Cerebellar cortex (tissue), 1 donor: ENCODE measurements at places on chromosomes 3 and 15.

GRCh38 chr3:49867871-49868321 lies 1.8 kb downstream of the CAMKV start:
- DNase-seq, result peak; percentile 19

GRCh38 chr3:108472001-108472591 lies 38.3 kb downstream of the MYH15 start:
- no peak for DNase-seq

- DNase-seq, result peak; percentile 22
These were observed 31.4 kb upstream of the TIPARP start for GRCh38 chr3:156642750-156643728.

GRCh38 chr15:94259121-94259751 lies 27.9 kb downstream of the MCTP2 start:
- DNase-seq, result no peak

- DNase-seq, result peak; percentile 12
These were observed 49.6 kb downstream of the SUMF1 start for GRCh38 chr3:4417449-4417848.

DNA sequence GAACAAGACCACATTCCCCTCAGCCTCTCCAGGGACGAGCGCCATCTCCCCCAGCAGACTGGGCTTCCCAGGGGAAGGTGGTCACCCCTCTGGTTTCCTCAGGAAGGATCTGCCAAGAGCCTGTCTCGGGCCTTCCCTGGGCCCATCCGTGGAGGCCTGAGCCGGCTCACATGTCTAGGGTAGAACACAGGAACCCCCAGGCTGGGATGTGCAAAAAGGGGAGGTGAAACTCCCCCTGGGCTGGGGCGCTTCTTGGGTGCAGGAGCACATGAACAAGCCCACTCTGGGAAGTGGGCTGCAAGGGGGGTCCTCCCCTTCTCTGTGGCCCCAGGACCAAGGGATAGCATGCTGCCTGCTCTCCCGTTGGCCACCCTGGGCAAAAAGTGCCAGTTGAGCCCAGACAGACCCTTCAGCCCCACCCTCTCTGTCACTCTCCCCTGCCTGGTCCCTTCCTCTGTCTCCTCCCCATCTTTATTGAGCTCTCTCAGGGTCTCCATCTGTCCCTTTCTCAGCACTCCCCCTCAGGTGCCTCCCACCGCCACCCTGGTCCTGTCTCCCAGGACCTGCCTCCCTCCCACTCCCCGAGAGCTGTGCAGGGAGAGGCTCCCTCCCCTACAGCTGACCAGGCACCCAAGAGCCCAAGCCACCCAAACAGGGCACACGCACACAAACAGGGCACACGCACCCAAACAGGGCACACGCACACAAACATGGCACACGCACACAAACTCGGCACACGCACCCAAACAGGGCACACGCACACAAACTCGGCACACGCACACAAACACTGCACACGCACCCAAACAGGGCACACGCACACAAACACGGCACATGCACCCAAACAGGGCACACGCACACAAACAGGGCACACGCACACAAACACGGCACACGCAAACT lies 864 bp downstream of the SEMA3G start:
- no peak for DNase-seq

DNA sequence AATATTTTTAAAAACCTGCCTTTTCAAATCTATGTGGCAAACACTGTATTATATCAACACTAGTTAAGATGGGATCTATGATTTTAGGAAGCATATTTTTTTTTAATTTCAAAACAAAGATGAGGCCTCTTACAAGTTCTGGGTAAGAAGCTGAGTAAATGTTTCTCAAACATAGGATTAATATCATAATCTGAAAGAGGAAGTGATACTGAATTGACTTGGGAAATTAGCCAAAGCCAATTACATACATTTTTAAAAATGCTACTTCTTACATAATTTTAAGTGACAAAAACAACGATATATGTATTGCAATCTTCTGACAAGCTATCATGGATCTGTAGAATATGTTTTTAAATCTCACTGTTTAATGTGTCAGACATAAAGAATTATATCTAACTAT lies 135.1 kb upstream of the UBP1 start:
- no peak for DNase-seq

- DNase-seq, result no peak
These were observed 99.6 kb downstream of the VPS8 start for GRCh38 chr3:184911570-184911969.

DNA sequence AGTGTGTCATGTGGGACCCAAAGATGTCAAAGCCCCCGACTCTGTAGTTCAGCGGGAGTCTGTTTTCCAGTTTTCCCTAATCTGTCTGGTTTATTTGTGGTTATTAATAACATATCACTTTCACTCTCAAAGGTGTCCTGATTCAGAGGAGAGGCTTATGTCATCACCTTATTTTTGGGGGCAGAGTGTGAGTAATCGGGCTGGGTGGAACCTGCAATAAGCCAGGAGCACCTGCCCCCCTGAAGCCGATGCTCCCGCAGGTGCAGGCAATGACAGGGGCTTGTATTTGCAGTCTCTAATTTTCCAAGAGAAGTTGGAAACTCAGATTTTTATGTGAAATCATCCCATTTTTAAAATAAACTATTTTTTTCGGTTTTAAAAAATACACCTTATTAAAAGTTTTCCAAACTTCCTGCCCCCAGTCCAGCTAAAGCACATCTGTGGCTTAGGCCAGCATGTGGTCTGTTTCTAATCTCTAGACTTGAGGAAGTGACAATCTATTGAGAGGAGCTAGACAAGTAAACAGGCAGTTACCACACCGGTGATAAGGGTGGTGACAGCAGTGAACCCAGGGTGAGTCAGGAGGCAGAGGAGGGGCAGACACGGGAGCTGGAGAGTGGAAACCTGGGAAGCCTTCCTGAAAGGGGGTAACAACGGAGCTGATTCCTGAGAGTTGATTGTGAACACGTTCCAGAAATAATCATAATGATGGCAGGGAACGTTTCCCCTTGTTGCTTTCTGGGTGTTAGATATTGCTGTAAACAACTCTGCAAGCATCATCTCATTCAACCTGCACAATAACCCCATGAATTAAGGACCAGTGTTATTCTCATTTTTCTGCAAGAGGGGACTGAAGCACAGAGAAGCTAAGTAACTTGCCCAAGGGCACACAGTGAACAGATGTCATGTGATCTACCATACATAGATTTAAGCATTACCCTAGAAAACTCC lies 37.2 kb downstream of the BHLHE40 start:
- DNase-seq, result no peak

- no peak for DNase-seq
These were observed 121.4 kb downstream of the FAM43A start for GRCh38 chr3:194806991-194807630.

DNA sequence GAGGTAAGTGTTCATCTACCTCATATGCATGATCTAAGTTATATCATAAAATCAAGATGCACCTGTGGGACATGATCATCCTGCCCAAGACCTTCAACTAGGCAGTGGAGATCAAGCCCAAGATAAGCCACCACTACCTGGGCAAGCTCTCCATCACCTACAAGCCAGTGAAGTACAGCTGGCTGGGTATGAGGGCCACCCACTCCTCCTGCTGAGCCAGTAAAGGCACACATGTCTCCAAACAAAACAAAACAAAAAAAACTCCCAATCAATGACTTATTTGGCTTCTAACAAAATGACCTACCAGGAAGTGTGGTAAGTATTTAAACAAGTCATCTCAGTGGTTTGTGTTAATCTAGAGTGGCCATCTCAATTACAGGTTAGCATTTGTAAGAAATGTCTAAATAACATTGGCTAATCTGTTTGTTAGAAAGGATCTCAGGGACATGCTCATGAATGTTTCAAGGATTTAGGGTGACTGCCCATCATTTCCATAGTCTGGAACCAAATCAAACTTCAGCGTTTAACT lies 3.1 kb downstream of the PAQR9 start:
- DNase-seq, result no peak

GRCh38 chr15:34331809-34332208 lies 5.8 kb downstream of the SLC12A6 start:
- no peak for DNase-seq

DNA sequence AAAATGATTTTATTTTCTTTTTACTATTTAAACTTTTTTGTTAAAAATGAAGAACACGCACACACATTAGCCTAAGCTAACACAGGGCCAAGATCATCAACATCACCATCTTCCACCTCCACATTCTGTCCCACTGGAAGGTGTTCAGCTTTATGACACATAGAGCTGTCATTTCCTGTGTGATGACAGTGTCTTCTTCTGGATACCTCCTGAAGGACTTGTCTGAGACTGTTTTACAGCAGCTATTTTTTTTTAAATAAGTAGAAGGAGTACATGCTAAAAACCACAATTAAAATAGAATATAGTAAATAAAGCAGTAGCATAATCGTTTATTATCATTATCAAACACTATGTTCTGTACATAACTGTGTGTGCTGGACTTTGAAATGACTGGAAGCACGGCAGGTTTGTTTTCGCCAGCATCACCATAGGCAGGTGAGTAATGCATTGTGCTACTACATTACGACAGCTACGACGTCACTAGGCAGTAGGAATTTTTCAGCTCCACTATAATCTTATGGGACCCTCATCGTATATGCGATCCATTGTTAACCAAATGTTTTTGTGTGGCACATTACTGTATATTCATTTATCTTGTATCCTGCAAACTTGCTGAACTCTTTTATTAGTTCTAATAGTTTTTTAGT lies 72.8 kb downstream of the KLF15 start:
- DNase-seq, result no peak

GRCh38 chr3:121759541-121760202 lies 10.1 kb upstream of the GOLGB1 start:
- no peak for DNase-seq

GRCh38 chr3:141442446-141442845 lies 44.4 kb upstream of the RASA2 start:
- no peak for DNase-seq

DNA sequence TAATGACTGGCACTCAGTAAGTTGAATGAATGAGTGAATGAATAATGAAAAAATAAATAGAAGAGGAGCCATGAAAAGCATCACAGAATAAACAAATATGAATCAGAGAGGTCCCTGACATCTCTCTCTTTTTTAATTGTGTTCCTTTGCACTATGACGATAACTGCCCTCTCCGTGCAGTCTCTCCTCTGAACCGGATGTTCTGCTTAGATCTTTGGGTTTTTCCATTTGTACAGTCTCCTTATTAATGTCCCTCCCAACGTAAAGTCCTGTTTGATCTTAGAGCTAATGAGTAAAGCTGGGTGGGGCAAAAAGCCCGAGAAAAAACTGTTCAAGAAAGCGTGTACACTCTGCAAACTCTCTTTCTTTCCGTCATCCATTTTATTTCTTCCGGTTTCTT lies 28.3 kb upstream of the BHLHE40 start:
- DNase-seq, result no peak

- DNase-seq, result no peak
These were observed 20.1 kb downstream of the CACNA2D2 start for GRCh38 chr3:50483374-50483773.

GRCh38 chr3:149401212-149401925 lies 23.9 kb upstream of the TM4SF1 start:
- DNase-seq, result no peak
